ENCODE measurements at places on chromosomes 1 and 21.

- DNase-seq: no peak
Measured at GRCh38 chr21:26157801-26158200, 12.8 kb downstream of the APP start.

GRCh38 chr1:76254104-76255030, 179.8 kb downstream of the ST6GALNAC3 start:
- DNase-seq: peak; percentile 31

- no peak for DNase-seq
Measured at GRCh38 chr1:183832459-183832858, 27.5 kb downstream of the RGL1 start.

DNA sequence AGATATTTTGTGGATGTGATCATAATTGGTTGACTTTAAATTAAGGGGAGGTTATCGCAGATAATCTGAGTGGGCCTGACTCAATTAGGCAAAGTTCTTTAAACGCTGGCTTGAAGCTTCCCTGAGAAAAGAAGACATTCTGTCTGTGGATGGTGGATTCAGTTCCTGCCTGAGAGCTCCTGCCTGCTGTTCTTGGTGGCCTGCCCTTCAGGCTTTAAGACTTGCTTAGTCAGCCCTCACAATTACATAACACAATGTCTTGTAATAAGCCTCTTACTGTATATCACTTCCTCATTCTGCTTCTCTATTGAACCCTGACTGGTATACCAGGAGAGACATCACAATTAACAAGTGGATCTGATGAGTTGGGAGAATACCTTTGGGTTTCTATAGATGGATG, 50.2 kb downstream of the KCNJ6 start:
- peak; percentile 46 for DNase-seq

DNA sequence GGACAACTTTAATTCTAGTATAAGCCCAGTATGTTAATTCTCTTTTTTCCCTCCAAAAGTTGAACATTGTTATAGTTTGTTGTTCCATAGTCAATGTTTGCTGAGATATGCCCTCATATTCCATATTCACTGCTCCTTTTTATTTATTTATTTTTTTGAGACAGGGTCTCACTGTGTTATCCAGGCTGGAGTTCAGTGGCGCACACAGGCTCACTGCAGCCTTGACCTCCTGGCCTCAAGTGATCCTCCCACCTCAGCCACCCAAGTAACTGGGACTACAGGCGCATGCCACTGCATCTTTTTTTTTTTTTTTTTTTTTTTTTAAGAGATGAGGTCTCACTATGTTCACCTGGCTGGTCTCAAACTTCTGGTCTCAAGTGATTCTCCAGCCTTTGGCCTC, 38.7 kb downstream of the GFI1 start:
- no peak for DNase-seq

GRCh38 chr21:14993115-14993514, 71.7 kb downstream of the NRIP1 start:
- DNase-seq: no peak

- DNase-seq: peak; percentile 91
Measured at GRCh38 chr1:97906567-97907241, 14.1 kb downstream of the DPYD start.

GRCh38 chr1:176628775-176629174, 165.8 kb downstream of the PAPPA2 start:
- no peak for DNase-seq

DNA sequence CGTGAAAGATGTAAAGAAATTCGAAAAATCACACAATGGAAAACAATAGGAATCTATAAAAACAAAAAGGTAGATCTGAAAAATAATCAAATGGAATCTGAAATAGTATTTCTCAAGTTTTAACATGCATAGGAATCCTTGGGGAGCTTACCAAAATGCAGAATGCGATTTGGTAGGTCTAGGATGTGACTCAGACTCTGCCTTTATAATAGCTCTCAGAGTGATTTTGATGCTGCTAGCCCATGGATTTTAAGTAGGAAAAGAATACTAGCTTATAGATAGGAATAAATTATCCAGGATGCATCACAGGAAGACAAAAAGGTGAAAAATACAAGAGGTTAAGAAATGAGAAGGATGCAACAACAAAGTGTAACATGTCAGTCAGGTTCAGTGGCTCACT, 14.1 kb upstream of the RABGGTB start:
- no peak for DNase-seq

DNA sequence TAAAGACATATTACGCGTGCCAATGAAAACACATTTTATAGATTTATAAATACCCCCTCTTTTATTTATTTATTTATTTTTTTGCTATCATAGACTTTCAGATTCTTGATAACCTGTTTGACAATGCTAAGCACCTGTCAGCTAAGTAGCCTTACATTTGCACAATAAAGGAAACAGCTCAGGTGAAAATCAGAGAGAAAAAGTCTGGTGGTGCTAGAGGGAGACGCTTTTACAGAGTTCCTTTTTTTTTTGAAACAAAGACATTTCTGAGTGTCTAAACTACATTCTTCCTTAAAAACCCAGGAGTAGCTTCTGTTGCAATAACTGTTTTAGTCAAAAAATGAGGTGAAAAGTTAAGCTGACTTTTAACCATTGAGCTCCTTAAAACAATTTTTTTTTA, 1611.6 kb downstream of the NCAM2 start:
- no peak for DNase-seq

GRCh38 chr1:151578941-151579340, 32.9 kb upstream of the SNX27 start:
- DNase-seq: no peak

DNA sequence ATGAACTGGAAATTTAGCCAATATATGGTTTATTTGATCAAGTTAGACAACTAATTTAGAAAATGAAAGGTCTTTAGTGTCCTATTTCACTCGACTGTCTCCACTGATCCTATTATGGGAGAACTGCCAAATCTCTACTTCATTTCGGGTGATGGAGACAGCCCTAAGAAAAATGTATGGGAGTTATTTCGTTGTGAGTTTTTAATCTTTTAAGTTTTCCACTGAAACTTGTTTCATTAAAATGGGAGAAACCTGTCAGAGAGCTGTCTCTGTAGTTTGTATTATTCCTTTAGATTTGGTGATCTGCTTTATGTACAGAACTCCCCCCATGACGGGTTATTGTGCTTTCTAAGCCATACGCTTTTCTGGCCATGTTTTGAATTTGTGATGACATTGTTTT, 899.7 kb downstream of the ADGRL2 start:
- no peak for DNase-seq

DNA sequence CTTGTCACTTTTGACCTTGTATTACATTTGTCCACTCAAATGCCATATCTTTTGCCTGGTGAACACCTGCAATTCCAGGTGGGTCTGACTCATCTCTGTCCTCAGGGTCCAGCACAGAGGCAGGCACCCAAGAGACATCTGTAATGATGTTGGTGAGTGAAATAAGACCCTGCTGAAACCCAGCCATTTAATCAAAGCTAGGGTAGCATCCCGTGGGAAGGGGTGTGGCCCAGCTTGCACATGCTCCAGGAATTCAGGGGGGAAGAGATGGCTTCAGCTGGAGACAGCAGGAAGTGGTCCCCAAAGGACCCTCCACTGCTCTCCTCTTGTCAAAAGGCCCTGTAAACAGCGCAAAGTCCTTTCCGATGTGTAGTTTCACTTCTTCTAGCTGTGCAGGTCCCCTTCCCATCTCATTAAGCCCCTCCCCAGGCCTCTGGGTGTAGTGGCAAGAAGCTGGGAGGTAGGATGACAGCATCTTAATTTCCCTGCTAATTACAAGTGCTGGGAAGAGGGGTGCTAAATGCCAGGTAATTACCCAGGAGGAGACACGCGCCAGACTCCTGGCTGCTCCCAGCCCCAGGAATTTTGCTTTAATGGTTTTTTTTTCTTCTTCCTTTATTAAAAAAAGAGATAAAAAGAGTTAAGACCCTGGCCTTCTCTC, 54.4 kb upstream of the TRABD2B start:
- no peak for DNase-seq

DNA sequence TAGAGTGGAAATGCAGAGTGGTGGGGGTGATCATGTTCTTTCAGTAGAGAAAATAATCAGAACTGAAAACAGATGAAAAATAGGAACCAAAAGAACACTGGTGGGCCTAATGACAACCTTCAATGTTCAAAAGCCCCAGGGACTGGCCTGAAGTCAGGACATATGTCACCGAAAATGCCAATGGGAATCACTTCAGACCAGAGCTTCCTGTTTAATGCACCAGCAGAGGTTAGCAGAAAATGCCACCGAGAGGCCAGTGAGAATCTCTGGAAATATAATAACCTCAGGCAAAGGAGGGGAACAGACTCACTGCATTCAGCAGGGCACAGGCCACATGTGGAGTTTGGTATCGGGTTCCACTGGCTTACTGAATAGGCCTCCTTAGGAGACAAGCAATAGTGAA, 15.9 kb upstream of the CD58 start:
- no peak for DNase-seq

DNA sequence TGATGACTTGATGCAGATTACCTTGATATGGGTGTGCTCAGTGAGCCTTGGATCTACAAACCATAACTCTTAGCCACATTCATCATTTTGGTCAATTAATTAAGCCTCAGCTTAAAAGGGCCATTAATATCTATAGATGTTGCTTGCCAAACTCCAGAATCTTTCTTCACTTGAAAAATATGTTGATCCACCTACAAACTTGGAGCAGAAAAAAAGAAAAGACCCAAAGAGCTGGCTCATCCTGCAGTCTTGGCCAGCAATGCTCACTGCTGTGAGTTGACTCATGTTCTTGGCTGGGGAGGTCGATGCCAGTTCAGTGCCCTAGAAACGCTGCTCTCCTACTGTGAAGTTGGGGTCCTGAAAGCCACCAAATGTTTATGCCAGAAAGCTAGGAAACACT, 75.4 kb downstream of the DPT start:
- peak; percentile 14 for DNase-seq

DNA sequence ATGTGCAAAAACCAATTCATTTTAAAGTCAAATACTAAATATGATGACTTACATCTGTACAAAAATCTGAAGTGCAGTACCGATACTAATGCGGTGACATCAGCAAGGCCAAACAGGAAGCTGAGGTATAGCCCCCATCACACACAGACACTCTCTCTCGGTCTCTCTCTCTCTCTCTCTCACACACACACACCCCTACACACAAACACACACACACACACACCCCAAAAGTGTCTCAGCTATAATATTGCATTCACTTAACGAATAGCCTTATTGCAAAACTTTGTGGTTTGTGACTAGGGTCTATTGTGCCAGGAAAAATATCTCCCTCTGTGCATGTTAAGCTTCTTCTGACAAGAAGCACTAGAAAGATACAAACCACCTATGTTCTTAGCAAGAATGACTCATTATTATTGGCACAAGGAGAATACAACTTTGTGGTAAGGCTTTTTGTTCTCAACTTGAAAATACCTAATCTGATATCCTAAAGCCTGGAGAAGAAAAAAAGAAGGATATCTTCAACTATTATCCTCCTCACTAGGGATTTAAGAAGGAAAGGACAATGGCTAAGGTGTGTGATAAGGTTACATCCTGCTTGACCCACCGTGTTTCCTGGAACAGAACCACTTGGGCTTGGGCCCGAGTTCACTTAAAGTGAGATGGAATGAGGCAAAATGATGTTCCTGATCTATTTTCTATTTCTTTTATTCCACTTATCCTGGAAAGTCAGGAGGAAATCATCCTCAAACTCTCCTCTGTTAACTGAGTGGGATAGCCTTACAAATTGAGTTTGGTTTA, 107.1 kb downstream of the NIBAN1 start:
- peak; percentile 98 for DNase-seq

DNA sequence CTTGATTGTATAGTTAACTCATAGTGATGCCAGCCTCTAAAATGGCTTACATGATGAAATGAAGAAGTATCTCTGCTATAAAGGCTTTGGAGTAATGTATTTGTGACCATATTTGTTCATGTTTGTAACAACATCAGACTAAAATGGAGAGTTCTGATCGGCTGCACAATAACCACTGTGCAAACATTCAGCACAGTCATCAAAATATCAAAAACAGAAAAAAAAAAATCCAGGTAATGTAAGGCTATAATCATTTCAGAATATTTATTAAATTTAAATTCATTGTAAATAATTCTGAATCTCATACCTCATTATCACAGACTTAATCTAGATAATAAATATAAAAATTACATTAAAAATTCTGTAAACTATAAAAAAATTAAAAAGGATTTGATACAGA, 1161.8 kb downstream of the MRPL39 start:
- DNase-seq: no peak

GRCh38 chr1:109531826-109532364, 7.8 kb upstream of the GPR61 start:
- no peak for DNase-seq

DNA sequence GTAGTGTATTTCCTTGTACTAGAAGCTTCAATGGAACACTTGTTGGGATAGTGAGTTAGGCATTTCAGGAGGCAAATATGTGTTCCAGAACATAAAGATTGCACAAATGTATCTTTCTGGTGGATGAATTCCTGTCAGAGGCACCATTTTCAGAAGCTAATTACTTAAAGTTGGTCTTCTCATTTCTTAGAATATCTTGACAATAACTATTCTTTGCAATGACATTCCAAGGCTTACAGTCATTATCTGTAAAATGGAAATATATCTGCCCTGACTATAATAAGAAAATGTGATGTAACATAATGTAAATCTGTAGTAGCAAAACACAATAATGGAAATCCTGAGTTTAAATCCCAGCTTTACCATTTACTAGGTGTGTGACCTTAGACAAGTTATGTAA, 2.7 kb downstream of the VCAM1 start:
- no peak for DNase-seq

GRCh38 chr1:97006044-97006661, 284.6 kb downstream of the PTBP2 start:
- peak; percentile 94 for DNase-seq

DNA sequence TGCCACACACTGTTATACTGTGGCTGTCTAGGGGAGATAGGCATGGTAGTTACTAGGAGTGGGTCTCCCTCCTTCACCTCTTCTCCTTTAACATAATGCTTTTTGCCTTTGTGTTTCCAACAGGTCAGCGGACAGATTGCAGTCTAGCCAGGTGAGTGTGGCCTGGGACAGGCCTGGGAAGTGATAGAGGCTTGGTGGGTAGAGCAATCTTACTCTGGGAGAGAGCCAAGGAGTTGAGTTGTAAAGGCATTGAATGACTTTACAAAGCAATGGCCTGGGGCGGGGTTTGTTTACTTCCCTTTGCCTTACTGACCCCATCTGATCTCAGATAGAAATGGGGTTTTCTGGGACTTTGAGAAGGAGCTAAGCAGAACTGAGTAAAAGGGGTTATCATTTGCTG, 51.0 kb upstream of the IKBKE start:
- DNase-seq: no peak

DNA sequence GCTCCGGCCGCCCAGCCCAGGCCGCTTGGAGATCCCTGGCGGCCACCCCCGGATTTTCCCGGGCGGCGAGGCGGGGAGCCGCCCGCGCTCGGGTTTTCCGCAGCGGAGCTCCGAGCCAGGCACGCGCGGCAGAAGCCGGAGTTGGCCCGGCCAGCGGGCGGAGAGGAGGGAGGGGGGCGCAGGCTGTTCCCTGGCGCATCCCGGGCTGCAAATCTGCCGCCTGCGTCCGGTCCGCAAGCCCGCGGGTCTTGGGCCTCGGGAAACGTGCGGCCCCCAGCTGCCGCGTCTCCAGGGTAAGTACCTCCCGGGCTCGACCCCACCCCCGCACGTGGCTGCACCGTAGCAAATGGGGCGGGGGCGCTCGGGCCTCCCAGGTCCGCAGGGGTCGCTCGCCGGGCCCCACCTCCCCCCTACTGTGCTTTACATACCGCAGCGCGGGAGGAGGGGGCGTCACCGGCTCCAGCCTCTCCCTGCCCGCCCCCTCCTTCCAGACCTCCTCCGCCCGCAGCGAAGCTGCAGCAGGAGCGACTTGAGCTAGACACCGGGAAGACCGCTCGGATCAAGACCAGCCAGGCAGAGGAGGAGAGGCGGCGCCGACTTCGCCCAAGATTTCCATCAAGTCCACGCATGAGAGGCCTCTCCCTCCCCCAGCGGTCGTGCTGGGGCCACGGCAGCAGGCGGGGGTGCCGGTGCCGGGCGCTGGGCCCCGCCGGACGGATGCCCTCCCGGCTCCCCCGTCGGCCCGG, 1.6 kb downstream of the TMEM200B start:
- peak; percentile 61 for DNase-seq

Data from choroid plexus epithelial cell (primary cell).